Tibial nerve (tissue), 4 donors: ENCODE measurements at places on chromosomes 2 and 18.

- no peak for DNase-seq
Measured at GRCh38 chr18:61587865-61588264, 254.6 kb downstream of the CDH20 start.

DNA sequence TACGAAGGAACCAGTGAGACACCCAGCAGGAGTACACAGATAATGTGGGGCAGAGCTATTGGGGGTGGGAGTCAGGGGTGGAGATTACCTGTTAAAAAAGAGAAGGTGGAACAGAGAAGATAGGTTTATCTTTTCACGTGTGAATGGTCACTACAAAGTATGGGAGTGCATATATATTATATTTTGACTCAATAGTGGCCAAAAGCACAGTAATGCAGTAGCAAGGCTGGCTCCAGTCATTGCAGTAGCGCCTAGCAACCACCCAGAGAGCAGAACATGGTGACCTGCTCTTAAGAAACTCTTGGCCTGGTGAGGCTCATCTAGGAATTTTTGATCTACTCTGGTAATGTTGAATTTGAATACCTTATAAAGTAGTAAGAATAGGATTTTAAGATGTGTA, 1.0 kb downstream of the IMPACT start:
- DNase-seq: no peak

GRCh38 chr2:127047054-127047453, 59.9 kb downstream of the BIN1 start:
- DNase-seq: no peak

GRCh38 chr2:86047575-86048382, 57.9 kb downstream of the POLR1A start:
- no peak for DNase-seq

DNA sequence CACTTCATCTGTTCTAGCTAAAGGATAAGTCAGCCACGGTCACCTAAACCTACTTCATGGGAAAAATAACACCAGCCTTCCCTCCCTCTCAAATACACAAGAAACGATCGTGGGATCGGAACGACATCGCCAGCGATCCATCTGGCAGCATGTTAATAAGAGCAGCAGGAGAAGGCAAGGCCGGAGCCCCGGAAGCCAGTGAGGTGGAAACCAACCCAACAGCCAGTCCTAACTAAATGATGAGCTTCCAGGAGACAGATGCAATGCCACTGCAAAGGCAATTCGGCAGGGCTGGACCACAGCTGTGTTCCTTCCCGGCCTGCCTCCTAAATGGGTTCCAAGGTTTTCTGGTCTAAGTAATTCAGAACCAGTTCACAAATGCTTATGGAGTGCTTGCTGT, 117.5 kb downstream of the TMEM163 start:
- DNase-seq: no peak

- peak; percentile 67 for DNase-seq
Measured at GRCh38 chr18:3665780-3666525, 216.0 kb downstream of the TGIF1 start.

- DNase-seq: no peak
Measured at GRCh38 chr18:58118536-58118935, 74.5 kb downstream of the NEDD4L start.

- DNase-seq: no peak
Measured at GRCh38 chr2:145584353-145584752, 1064.4 kb upstream of the ZEB2 start.

DNA sequence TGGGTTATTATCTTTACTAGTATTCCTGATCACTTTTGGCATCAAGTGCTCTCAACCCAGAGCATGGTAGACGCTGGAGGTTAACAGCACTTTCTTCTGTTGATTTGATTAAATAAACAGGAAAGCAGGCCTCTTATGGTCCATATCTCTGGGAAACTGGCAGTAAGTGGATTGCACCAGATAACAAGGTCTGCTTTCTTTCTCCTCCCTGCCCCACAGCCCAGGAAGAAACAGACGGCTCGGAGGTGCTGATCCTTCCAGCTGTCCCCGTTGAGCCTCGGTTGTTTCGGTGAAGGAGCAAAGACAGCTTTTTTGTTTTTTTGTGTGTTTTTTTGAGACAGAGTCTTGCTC, 100.8 kb upstream of the KCTD1 start:
- DNase-seq: no peak

GRCh38 chr2:46127176-46127575, 170.0 kb upstream of the EPAS1 start:
- no peak for DNase-seq

- peak; percentile 64 for DNase-seq
Measured at GRCh38 chr2:205734436-205735037, 52.2 kb downstream of the NRP2 start.

GRCh38 chr2:220913384-220913783, 658.7 kb downstream of the EPHA4 start:
- DNase-seq: no peak

GRCh38 chr2:240351088-240351741, 84.2 kb upstream of the GPC1 start:
- no peak for DNase-seq

GRCh38 chr2:144713410-144713809, 193.5 kb upstream of the ZEB2 start:
- no peak for DNase-seq

DNA sequence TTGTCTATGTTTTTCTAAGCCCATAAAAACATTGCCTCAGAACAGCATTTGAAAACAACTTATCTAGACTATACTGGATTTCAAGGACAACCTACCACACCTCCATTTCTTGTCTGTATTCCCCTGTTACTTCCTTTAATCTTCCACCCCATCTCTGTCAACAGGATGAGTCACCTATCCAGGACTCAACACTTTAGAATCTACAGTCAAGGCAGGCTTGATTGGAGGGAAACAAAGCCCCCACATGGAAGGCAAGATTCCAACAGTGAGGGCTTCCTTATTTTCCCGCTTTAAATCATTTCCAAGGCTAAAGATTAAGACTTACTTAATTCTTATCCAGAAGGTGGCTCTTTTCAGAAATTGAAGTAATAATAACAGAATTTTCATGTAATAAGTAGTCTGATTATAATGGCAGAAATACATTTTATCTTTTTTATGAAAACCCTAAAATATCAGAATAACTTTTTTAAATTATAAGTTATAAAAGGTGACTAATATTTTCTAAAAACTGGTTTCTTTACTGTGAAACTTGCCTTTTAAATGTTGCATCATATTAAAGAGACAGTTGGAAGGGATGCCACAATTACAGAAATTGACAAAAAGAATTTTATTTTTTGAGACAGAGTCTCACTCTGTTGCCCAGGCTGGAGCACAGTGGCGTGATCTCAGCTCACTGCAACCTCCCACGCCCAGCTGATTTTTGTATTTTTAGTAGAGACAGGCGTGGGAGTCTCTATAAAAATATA, 138.7 kb upstream of the CCDC150 start:
- no peak for DNase-seq

- DNase-seq: no peak
Measured at GRCh38 chr2:27281855-27282559, at the start of gene TRIM54. Gene TRIM54 (plus strand): TSS chr2:27282429. CDS start chr2:27282732, 303 bp downstream.

DNA sequence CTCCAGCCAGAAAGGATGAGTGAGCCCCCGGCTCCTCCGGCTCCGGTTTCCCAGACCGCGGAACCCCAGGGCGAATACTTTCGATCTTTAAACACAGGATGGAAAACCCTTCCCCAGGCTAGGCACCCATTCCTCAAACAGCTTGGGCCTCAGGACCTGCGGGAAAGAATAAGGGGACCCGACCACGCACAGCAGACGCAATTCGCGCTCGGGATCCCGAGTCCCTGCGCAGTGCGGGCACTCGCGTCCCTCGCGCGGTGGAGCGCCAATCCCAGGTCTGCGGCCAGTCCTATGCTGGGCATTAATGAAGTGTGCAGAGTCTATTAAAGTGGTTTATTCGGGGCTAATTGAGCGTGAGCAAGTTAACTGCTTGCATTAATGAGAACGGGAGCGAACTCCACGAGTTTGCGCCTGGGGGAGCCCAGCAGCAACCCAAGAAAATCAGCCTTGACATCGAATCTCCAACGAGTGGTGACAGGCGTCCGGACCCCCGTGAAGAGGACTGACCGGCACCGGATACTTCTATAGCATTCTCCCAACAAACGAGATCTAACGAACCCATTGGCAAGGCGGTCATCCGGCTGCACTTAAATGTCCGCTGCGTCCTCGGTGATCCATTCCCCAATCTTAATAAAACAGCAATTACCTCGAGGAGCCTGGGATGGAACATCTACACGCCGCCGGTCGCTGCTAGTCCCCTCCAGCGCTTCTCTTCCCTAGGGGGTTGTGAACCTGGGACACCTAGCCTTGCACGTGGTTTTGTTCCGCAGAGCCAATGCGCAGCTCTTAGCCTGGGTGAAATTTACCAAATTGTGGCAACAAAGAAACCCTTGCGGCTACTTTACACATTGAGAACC, 1.6 kb downstream of the OSR1 start:
- no peak for DNase-seq

GRCh38 chr2:238408615-238409340, 17.9 kb upstream of the ASB1 start:
- no peak for DNase-seq

DNA sequence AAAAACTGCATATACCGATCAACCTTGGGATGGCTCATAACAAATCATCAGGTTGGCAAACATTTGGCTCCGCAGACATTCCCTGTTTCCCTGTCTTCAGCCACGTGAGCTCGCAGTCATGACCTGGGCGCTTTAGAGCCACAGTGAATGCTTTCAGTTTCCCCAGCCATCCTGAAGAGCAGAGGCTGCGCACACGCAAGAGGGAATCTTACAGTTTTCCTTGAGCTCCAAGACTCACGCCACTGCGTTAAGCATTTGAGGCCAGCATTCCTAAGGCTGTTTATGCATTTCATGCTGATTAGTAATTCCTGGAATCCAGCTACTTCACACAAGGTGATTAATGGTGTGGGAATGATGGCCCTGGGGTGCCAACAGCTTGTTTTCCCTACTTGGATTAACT, 95.1 kb downstream of the MTCL1 start:
- no peak for DNase-seq

GRCh38 chr18:69469444-69469919, 68.8 kb downstream of the DOK6 start:
- DNase-seq: no peak

DNA sequence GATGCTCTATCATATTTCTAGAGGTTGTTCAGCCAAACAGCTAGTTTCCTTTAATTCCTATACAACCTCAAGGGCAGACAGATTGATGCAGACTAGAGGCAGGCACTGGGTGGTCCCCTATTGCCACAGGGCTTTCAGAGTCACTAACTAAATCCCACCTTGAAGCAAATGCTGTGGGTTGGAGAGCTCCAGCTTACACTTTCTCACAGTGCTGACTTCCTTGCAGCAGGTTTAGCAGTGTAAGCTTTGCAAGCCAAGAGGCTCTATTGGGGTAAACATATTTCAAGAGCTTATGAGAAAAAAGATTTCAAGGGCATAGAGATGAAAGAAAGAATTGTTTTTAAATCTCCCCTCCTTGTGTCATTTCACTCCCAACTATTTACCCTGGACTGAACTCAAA, 366.5 kb upstream of the CRIM1 start:
- no peak for DNase-seq

DNA sequence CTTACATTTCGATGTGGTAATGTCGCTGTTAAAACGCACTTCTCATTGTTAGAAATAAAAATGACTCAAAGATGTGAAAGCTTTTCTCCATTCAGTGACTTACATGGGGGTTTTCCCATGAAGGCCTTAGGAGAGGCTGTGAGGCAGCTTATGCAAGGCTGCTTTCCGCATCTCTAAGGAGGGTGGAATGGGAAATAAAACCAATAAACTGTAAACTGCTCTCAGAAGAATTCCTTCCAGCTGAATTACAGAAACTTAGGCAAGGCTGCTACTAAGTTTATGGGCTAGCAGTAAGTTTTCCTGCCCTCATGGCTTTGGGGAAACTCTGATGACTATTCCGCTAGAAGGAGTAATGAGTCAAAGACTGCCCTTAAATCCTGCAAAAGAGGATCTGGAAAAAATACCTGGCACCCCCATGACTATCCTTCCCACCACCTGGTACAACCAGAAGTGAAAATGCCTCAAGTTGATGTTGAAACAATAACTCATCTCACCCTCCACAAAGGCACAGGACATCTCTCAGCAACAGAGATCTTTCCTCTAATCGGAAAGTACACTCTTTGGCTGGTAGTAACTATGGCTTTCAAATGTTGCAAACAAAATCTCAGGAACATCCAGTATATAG, 97.7 kb upstream of the SMAD7 start:
- no peak for DNase-seq

- DNase-seq: no peak
Measured at GRCh38 chr2:143294068-143294467, 164.8 kb downstream of the ARHGAP15 start.

DNA sequence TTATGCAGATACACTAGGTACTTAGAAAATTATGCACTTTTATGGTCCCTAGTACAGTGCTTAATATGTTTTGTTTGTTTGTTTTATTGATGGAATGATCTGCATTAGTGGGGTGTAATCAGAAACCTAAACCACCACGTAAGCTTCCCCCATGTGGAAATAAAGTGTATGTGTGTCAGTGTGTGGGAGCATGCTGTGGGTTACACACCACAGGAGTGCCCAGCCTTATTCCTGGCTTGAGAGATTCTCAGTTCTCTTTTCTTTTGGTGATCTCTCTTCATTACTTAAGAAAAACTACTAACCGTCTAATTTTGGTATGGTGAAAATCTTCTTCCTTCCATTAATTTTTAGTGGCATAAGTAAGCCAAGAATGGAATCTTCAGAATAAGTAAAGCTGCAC, 398.6 kb downstream of the DCDC2C start:
- no peak for DNase-seq

GRCh38 chr2:234754126-234754525, 197.7 kb upstream of the SH3BP4 start:
- no peak for DNase-seq

- no peak for DNase-seq
Measured at GRCh38 chr2:234701421-234701820, 204.5 kb upstream of the ARL4C start.

GRCh38 chr2:3290655-3291054, 87.0 kb downstream of the EIPR1 start:
- DNase-seq: no peak

GRCh38 chr2:102736410-102737409, 25.1 kb upstream of the TMEM182 start:
- peak; percentile 72 for DNase-seq

GRCh38 chr2:240864475-240864874, 4.1 kb upstream of the AGXT start:
- no peak for DNase-seq

- no peak for DNase-seq
Measured at GRCh38 chr2:20602803-20603202, 48.1 kb downstream of the HS1BP3 start.

- DNase-seq: no peak
Measured at GRCh38 chr2:153891051-153891450, 19.3 kb downstream of the GALNT13 start.

DNA sequence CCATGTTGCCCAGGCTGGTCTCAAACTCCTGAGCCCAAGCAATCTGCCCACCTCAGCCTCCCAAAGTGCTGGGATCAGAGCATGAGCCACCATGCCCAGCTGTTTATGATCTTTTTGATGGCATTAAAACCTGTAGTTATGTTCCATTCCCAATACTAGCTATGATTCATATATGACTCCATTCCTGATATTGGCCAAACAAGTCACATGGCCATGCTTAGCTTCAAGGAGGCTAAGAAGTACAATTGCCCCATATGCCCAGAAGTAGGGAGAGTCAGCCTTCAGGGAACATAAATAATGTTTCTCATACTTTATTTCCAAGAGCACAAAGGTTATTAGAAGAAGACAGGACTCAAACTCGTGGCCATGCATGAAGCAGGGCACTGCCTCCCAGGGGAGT, 132.4 kb upstream of the RAB6C start:
- no peak for DNase-seq
